ENCODE measurements at places on chromosomes 4 and X.

- DNase-seq = no peak
Measured at GRCh38 chr4:39025552-39026085, 6.6 kb downstream of the TMEM156 start.

- no peak for DNase-seq
Measured at GRCh38 chrX:139869796-139870195, 63.1 kb downstream of the ATP11C start.

- DNase-seq = no peak
Measured at GRCh38 chrX:3520982-3521381, 174.5 kb upstream of the MXRA5 start.

DNA sequence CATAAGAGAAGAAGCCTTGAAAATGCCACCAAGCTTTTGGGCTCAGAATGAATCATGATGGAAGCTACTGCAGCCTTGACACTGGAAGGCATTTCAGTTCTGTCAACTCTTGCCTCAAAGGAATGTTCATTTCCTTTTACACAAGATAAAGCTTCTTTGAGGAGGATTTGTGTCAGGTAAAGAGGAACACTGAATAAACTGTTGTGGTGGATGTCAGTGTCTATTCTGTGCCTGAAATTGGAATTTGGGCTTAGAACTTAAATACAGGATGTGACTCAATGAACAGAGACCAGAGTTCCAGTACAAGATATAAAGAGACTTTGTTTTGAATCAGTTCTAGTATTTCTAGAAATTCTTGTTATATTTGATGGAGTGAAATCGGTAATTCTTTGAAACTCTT lies 313.2 kb downstream of the PACRGL start:
- no peak for DNase-seq

DNA sequence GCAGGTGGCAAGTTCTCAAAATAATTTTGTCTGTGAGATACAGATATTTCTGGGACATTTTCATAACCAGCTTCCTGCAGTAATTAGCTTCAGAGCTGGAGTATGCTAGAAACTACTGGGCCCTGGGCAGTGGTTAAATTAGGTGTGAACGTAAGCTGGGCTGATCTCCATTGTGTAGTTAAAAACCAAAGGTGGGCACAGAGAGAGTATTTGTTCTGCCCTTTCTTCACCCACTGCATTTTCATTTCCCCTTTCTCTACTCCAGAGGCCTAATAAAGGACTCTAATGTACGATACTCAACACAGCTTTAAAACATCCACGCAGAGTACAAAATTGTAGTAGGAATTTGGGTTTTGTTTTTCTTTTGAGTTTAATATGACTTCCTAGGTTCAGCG lies 252.7 kb downstream of the SPRY1 start:
- DNase-seq = no peak

- no peak for DNase-seq
Measured at GRCh38 chr4:113811359-113811758, 49.8 kb upstream of the CAMK2D start.

- DNase-seq = no peak
Measured at GRCh38 chr4:54169176-54169575, 59.9 kb upstream of the PDGFRA start.

DNA sequence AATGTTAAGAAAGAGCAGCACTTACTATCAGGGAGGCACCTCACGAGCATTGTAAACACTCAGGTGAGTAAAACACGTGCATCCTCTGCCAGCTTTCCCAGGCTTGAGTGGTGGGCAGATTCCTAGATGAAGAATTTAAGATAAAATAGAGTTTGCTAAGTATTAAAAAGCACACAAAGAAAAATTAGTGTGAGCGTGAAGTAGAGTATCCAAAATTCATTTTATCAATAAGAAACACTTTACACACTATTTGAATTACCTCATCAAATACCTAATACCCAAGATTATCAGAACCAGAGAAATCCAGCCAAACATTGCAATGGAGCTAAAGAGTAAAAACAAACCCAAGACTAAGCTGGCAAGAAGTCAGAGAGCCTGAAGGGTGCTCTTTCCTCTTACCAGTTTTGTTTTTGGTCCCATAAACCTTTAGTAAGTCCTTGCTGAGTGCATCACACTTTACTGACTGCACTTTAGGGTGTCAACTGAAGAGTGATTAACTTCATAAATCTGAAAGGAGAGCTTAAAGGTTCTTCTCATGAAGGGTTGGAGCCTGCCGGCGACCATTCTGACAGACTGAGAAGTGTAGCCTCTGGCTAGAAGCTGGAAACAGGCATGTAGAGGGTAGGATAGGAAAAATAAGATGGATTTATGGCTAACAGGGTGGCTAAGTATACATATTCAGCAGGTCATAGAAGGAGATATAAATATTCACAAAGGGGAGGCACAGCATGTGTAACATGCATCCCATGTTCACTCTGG lies 151.1 kb downstream of the SLC7A11 start:
- DNase-seq = no peak

GRCh38 chr4:158778156-158778711 lies 9.4 kb downstream of the FNIP2 start:
- DNase-seq = no peak

DNA sequence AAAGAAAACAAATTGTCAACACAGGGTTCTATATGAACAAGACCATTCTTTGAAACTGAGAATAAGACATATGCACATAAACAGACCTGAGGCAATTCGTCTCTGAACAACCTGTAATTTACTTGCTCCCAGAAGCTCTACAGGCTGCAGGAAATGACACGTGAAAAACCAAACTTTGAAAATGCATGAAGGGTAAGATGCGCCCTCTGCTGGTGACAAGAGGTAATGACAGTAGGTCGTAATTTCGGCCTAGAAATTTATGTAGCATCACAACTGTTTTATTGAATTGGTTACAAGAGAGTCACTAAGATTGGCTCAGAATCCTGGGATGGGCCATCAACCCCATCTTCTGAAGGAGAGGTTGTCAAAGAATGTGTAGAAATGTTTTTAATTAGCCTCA lies 276.5 kb downstream of the PPP4R3C start:
- peak; percentile 14 for DNase-seq

DNA sequence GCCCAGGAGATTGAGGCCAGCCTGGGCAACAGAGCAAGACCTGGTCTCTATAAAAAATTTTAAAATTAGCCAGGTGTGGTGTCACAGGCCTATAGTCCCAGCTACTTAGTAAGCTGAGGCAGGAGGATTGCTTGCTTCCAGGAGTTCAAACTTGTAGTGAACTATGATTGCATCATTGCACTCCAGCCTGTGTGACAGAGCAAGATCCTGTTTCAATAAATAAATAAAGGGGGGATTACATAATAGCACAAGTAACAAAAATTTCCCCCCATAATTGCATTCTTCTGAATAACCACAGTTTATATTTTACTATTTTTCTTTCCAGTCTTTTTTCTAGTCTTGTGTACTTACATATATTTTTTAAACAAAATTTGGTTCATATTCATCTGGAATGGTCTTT lies 135.6 kb downstream of the CHIC2 start:
- DNase-seq = no peak

GRCh38 chrX:135707880-135708279 lies 5.6 kb upstream of the CT45A1 start:
- DNase-seq = peak; percentile 23

- DNase-seq = no peak
Measured at GRCh38 chr4:26782830-26783202, 77.8 kb upstream of the STIM2 start.

DNA sequence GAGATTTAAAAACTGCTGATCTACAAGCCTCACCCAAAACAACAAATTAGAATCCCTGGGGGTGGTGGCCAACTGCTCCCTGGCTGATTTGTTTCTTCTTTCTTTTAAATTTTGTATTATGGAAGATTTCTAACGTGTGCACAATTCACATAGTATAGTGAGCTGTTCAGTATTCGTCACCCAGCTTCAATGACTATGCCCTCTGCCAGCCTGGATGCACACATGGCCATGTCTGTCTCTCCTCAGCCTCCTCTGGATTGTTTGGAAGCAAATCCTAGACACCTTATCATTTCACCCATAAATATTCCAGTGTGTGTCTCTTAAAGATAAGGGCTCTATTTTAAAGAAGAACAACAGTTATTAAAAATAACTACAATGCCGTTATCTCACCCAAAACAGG lies 61.9 kb downstream of the PDGFRA start:
- DNase-seq = no peak

DNA sequence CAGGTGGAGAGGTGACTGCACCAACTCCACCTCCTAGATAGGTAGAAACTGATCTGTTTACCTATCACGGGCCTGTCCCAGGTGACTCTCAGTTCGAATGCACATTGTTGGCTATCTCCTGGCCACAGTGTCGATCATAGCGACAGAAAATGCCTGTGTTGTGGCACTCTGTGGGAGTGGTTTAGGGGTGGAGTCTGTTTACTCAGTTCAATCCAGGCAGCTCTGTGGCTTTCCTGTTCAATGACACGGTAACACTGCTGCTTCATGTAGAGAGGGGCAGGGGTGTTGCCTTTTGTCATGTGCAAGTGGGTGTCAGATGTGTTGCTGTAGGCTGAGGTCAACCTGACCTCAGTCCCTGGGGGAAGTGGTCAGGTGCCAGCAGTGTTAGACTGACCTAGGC lies 1602.4 kb downstream of the TECRL start:
- no peak for DNase-seq

GRCh38 chr4:75432683-75433082 lies 81.5 kb downstream of the RCHY1 start:
- DNase-seq = no peak

GRCh38 chr4:182778222-182778982 lies 138.8 kb downstream of the DCTD start:
- no peak for DNase-seq

DNA sequence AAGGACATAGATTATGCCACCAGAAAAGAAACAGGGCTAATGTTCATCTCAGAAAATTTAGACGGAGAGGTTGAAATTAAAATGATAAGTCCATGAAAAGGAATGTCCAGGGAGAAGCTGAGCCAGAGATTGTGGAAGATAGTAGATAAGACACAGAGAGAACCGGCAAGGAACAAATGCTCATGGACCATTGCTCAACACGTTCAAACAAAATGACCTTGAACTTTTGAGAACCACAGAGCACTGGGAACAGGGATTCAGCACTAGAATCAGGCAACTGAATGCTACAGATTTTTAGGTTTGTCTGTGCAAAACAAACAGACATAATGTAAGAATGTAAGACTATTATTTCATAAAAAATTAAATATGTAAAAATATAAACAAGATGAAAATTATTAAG lies 206.3 kb downstream of the PDGFC start:
- no peak for DNase-seq

DNA sequence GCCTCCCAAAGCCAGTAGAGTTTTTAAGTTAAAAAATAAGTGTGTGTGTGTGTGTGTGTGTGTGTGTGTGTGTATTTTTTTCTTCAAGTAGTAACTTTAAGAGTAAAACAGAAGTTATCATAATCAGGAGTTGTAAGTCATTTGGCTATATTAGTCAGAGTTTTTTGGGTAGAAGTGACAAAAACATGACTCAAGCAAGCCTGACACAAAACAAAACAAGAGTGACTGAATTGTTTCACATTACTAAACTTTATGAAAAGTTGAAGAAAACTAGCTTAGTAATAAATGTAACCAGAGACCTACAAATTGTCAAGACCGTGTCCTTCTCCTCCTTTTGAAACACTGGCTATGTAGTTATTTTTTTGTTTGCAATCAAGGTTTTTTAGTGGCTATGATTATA lies 738.0 kb upstream of the PITX2 start:
- DNase-seq = no peak

- DNase-seq = no peak
Measured at GRCh38 chrX:136773648-136774047, 7.1 kb downstream of the ARHGEF6 start.

- no peak for DNase-seq
Measured at GRCh38 chr4:159977907-159978617, 875.2 kb downstream of the RAPGEF2 start.

GRCh38 chrX:11381464-11381863 lies 88.3 kb downstream of the AMELX start:
- DNase-seq = no peak

DNA sequence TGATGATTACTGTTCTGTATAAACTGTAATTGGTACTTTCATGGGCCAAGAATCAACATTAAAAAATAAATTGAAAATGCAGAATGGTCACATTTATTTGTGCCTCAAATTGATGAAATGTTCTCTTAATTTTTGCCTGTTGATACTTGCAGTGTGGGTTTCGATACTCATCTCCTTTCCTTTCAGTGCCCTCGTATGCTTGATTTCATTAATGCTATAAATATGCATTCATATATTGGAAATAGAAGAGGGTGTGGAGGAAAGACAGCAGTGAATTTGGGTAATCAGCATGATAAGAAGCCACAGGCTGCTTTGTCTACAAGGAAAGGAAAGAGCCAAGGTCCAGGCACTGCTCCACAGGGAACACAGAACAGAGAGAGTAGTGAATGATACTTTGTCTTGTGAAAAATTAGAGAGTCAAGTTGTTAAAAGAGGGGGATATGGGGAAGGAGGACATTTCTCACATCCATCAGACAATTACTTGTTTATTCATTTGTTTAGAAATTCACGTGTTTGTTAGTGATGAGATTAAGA lies 1.0 kb upstream of the DDX60 start:
- DNase-seq = no peak

- no peak for DNase-seq
Measured at GRCh38 chr4:154707877-154708276, 35.9 kb upstream of the LRAT start.

DNA sequence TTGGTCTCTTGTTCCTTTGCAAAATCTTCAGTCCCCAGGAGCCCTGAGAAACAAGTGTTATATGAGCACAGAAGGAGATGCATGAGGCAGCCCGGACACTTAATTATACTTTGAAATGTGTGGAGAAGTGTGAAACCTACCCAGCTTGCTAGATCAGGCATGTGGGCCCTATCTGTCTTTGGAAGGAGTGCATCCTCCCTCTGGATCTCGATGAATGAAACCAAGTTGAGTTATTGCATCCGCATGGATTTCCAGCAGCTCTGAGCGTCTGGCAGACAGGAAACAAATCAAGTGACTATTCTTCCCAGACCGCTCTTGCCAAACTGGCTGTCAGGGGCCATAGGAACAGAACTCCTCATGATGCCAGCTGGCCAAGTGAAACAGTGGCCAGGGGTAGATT lies 19.6 kb upstream of the SOWAHD start:
- DNase-seq = no peak

DNA sequence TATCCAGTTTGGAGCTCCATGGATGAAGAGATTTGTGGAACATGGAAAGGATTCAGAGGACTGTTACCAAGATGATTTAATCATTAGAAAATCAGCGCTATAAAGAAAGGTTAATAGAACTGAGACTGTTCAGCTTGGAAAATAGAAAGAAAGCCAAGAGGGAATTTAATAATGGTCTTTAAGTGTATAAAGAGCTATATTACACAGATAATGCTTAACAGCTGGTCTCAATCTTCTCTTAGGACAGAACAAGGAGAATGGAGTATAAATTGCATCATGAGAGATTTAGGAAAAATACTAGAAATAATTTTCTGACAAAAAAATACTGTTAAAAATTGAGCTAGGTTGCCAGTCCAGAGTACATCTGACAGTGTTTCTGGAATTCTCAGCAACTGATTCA lies 91.3 kb upstream of the MAGEC2 start:
- DNase-seq = no peak

GRCh38 chr4:26763063-26763462 lies 97.6 kb upstream of the STIM2 start:
- DNase-seq = no peak

GRCh38 chr4:152278505-152279233 lies 257.2 kb downstream of the FBXW7 start:
- DNase-seq = no peak

Data from stimulated activated CD4-positive, alpha-beta T cell treated with anti-CD3 and anti-CD28 coated beads, TNF-alpha, amount 100 ng/mL, for 48 hours (primary cell).